Activated T-helper 1 cell treated with anti-CD3 and anti-CD28 coated beads, Interleukin-2, amount 50 U/mL, for 16 hours (primary cell): ENCODE measurements at places on chromosomes 12 and 14.

- DNase-seq: no peak
Observed at GRCh38 chr12:49776413-49776812, 35.1 kb downstream of the TMBIM6 start.

DNA sequence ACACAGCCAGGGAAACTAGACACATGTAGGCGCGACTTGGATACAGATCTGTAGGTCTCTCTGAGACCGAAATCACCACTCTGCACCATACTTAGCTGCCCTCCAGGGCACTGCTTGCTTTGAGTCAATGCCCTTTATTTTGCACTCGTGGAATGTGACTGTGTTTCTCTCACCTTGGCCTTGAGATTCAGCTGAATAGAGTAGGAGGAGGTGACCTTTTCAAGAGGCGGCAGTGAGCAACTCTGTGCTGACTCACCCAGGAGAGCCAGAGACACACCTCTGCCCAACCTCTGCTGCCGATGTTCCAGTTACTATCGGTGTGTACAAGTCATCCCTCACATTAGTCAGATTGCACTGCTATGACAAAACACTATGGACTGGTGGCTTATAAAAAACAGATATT lies 583.4 kb downstream of the VRK1 start:
- DNase-seq: no peak

- no peak for DNase-seq
Observed at GRCh38 chr12:96208346-96208745, 14.2 kb downstream of the ELK3 start.

- DNase-seq: no peak
Observed at GRCh38 chr12:52730793-52731192, 27.5 kb upstream of the KRT77 start.

- DNase-seq: no peak
Observed at GRCh38 chr12:2775431-2775830, 19.3 kb upstream of the FKBP4 start.

GRCh38 chr12:19642345-19642744 lies 203.1 kb downstream of the AEBP2 start:
- no peak for DNase-seq

GRCh38 chr12:42759622-42760273 lies 170.2 kb upstream of the PRICKLE1 start:
- DNase-seq: no peak

DNA sequence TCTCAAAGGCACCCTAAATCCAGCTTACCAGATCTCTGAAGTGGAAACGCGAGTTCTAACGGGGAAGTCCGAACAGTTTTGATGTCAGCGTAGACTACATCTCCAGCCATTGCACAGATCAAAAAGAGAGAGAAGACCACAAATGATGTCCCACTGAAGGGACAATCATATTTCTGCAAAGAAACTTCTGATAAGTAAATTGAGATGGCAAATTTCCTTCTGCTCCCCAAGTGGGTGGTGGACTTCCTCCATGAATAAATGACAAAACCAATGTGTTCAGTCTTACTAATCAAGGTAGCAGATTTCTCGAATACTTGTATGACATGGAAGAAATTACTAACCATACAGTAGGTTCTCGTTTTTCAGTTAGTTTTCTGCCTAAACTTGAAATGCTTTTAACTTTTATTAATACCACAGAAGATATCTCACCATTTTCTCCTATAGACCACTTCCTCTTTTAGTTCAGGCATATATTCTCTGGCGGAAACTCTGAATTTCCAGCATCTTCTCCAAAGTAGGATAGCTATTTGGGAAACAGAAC lies at the start of gene CLECL1:
Gene CLECL1, minus strand, starts transcription at position 177 of the 541 bp plus-strand sequence.
- no peak for DNase-seq

- no peak for DNase-seq
Observed at GRCh38 chr14:51604073-51604472, 47.6 kb upstream of the FRMD6 start.

- DNase-seq: no peak
Observed at GRCh38 chr14:26828741-26829140, 230.9 kb upstream of the NOVA1 start.
